Activated naive CD4-positive, alpha-beta T cell (primary cell): ENCODE measurements at places on chromosomes 5 and 9.

- no peak for DNase-seq
Measured at GRCh38 chr5:73120222-73121118, at the start of gene TMEM171. Gene TMEM171 (plus strand): TSS chr5:73120575. CDS start chr5:73123374, 2,799 bp downstream.

GRCh38 chr9:105403552-105404248 is 44.1 kb upstream of the FSD1L start:
- no peak for DNase-seq

- no peak for DNase-seq
Measured at GRCh38 chr5:143033535-143034250, 263.5 kb downstream of the ARHGAP26 start.

DNA sequence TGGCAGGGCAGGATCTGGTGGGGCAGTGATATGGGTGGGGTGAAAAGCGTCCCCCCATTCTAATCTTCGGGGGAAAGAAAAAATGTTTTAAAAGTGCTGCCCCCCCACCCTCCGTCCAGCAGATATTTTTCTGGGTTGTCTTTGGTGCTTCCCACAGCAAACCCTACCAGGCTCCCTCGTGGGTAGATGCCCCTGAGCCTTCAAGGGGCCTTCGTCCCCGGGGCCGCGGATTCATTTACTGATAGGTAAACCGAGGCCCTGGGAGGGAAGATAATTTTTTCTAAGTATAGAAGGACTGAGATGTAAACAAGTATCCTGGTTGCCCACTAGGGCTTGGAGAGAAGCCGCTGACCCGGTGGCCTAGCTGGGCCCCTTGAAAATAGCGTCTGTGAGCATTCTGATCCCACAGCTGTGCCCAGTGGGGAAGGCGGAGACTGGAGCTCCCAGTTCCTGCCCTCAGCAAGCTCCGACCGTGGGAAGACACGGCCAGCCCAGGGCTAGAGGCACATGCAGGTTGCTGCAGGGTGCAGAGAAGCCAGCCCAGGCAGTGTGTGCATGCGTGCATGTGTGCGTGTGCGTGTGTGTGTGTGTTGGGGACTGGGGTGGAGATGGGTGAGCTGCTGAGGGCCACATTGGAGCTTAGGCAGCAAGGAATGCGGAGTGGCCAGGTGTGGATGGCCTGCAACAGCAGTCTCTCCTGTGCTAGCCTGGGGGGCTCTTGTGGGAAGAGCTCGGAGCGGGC is 6.0 kb upstream of the RXRA start:
- DNase-seq, result no peak

- DNase-seq, result no peak
Measured at GRCh38 chr5:152349683-152350526, 55.2 kb downstream of the NMUR2 start.

DNA sequence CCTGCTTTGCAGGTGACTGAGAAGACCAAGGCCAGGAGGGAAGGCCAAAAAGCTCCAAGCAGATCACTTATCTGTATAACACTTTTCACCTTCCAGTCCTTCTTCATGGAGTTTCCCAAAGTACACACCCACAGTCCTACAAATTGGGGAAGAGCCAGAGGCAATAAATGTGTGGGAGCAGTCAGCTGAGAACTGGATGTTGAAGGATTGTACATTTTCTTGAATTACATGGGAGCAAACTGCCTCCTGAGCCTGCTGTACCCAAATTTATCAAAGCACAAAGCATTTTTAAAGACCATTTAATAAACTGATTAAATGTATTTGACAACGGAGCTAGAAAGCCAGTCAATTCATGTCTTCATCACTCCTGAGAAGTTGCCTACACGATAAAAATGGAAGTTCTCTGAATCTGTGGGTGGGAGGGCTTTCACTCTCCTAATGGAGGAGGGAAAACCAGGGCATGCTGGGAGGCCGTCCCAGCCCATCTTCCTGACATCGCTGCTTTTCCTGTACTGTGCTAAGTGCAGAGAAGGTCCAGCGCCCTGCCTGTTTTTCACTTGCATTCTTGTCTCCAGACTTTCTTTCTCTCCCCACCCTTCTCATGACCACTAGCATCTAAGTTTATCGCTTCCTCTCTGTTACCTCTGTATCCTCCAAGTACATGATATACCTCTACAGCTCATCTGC is 79.0 kb downstream of the KCNIP1 start:
- DNase-seq, result no peak

- no peak for DNase-seq
Measured at GRCh38 chr5:168427224-168427623, 59.0 kb upstream of the RARS1 start.

DNA sequence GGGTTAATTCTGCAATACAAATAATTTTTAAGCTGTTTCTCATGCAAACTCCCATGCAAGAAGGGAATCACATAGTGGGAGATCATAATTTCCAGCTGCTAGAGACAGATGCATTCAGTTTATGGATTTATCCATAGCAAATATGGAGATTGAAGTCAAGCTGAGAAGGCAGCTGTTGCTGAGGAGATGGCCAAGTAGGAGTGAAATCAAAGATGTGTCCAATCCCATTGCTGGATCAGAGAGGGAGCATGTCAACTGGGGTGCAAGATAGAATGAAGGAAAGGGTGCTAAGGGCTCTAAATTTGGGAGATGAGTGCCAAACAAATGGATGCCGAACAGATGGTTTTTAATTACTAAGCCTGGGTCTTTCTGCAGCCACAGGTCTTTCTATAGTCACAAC is 504.5 kb downstream of the NFIB start:
- no peak for DNase-seq

- no peak for DNase-seq
Measured at GRCh38 chr9:123027517-123027916, 6.0 kb upstream of the GPR21 start.

GRCh38 chr9:94084314-94084713 is at the start of gene PTPDC1:
Gene PTPDC1 (plus strand): TSS chr9:94084464. CDS start chr9:94084531, 67 bp downstream.
- no peak for DNase-seq

- DNase-seq, result no peak
Measured at GRCh38 chr9:125066839-125067619, 76.3 kb downstream of the SCAI start.

DNA sequence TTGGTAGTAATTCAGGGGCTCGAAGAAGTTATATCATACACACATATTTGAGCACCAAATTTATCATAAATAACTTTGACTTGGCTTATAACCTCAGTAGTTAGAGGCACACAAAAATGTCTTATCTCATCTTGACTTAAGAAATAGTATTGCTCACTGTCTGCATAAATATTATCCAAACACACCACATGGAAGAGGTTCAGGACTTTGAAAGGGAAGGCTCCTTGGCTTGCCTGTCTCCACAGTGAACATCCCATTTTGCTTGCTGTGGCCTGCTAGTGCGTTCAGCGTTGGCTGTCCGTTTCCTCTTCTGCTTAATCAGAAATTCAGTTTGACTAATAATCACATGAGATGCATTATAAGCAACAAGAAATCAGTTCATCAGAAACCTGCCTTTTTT is 13.9 kb downstream of the GRXCR2 start:
- no peak for DNase-seq

GRCh38 chr5:61162010-61162831 is at the start of gene SMIM15:
Gene SMIM15 (minus strand): TSS chr5:61162468. CDS start chr5:61160171, 2,297 bp downstream.
- peak; percentile 50 for DNase-seq

- DNase-seq, result no peak
Measured at GRCh38 chr9:21336457-21336856, 1.3 kb upstream of the KLHL9 start.

DNA sequence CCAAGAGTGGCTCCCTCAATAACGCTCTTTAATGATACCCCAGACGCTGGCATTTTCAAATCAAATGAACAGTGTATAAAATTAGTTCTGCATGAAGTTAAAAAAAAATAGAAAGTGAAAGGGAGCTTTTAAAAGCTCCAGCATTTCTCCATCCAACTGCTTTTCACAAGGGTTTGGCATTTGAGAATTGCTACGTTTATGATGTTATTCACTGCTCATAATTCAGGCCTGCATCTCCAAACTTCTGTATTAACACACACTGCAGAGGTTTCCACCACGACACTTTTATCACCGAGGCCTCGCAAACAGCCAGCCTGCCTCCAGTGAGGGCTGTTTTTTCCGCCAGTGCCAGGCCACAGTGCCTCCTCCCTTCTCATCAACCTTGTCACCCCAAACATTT is 205.5 kb upstream of the EFNA5 start:
- no peak for DNase-seq

GRCh38 chr9:71655141-71655540 is 113.2 kb downstream of the CEMIP2 start:
- DNase-seq, result no peak

GRCh38 chr5:180603076-180603594 is 11.8 kb upstream of the SCGB3A1 start:
- no peak for DNase-seq

GRCh38 chr9:71685988-71686387 is 82.3 kb downstream of the CEMIP2 start:
- DNase-seq, result no peak

- no peak for DNase-seq
Measured at GRCh38 chr5:15554542-15554941, 54.6 kb downstream of the FBXL7 start.
